Stimulated activated CD4-positive, alpha-beta T cell treated with anti-CD3 and anti-CD28 coated beads, TNF-alpha, amount 100 ng/mL, for 48 hours (primary cell): ENCODE measurements at places on chromosomes 7 and 10.

DNA sequence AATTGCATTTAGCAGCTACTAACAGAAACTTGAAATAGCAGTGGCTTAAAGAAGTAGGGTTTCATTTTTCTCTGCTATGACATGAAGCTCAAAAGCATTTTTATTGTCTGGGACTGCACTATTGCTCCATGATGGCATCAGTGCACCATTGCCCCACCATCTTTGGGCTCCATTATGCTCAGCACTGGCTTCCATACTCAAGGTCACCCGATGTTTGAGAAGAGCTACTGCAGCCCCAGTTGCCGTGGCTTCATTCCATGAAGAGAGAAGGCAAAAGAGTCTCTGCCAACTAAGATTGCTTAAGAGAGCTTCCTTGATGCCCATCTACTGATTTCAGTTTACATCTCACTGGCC lies 192.2 kb upstream of the LRGUK start:
- no peak for DNase-seq

DNA sequence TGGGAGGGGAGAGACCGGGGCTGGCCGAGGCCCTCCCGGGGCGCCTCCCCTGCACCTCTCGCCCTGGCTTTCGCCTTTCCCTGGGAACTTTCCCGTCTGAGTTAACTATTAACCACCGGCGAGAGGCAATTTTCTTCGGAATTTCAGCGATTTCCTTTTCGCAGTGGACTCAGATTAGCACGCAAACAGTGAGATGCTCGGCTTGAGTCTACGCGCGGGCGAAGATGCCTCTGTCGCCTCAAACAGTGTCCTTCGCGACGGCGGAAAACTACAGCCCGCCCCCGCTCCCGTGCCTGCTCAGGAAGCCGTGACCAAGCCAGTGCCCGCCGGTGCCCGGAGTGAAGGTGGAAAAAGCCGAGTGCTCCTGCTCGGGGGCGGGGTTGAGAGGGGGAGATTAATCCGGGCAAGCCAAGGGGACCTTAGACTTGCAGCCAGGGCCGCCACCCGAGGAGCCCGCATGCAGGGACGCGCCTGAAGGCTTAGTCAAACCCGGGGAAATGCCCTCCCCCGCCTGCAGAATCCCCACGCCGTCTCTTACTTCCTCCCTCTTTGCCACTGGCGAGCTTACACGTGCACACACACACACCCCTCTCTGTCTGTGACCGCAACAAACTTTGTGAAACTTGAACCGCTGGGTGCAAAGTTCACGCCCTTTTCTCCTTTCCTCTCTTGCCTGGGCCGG lies 14.5 kb upstream of the PAX2 start:
- no peak for DNase-seq

- DNase-seq, result no peak
Observed at GRCh38 chr7:42071372-42072261, 165.4 kb downstream of the GLI3 start.

DNA sequence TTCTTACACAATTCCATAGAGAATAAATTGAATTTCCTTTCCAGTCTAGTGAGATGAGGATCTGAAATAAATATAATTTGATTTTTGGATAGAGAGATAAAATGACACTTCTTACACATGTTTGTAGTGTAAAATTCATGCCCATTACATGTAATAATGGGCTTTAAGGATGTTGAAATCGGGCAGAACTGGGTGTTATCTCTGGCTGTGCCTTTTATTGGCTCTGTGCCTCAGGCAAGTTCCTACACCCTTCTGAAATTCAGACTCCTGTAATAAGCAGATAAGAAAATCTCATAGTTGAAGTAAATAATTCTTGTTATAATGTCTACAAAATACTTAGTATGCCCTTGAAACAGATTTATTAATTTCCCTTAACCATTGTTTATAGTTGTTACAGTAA lies 125.6 kb downstream of the SEMA3A start:
- no peak for DNase-seq

DNA sequence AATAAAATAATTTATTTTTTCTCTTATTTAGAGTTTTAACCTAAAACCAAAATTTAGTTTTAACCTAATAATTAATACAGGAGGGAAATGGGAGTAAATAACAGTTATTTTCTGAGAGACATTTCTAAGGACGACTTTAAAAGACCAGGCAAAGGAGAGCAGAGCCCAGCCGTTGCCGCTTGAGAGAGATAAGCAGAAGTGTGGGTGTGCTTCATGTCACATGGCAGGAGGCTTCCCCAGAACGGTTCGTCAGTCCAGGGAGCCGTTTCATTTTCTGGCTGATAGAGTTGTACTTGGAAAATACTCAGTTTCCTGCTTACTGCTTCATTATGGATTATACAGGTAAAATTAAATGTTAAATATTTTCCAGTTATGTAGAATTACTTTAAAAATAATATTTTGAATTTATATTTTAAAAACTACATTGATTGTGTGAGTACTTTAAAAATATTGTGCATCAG lies 61.4 kb downstream of the ST7 start:
- no peak for DNase-seq

DNA sequence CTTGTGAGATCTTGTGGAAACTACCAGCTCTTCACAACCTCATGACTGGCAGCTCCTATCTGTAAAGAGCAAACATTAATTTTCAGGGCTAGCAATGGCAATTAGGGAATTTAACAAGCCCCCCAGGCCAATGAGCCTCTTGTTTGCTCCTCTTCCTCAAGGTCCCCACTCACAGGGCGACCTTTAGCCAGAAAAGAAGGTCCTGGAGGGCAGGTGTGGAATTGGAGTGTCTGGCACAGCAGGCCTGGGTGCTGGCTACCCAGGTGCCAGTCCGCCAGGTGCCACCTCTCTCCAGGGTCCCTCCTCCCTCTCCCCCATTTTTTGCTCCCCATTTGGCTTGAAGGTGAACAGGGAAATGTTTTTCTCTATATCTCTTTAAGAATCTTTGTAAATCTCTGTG lies 1.9 kb upstream of the CEP55 start:
- DNase-seq, result no peak

- no peak for DNase-seq
Observed at GRCh38 chr7:12567015-12567414, 3.5 kb upstream of the SCIN start.

DNA sequence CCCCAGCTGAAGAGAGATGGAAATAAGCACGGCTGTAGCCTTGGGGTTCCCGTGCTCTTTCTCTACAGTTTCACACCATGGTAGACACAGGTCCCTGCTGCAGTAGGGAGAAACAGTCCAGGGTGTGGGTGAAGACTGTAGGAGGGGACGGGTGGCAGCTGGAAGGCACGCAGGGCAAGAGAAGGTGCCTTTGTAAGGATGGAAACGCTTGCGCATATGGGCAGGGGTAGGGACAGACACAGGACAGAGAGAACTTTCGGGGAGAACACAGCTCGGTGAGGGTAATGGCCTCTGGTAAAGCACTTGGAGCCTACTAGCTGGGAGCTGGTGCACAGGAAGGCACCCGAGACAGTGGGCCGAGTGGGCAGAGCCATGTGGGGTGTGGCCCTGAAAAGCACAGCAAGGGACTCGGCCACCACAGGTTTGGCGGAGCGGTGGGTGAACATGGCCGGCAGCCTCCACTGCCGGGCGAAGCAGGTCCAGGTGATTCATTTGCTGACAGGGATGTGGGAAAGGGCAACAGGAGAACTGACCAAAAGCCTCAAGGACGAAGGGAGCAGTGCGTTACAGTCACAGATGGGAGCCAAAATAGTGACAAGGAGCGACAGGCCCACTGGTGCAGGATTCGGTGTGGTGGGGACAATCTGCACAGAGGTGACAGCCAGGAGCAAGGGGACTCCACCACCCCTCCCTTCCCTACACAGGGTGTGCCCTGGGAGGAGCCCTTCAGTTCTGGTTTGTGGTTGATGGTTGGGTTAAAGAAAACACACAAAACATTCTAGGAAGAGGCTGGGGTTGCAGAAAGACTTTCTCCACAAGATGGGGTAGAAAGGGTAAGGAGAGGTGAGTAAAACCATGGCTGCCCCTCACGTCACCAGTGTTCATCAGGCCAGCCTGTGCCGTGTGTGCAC lies 97.1 kb downstream of the VOPP1 start:
- DNase-seq, result no peak

DNA sequence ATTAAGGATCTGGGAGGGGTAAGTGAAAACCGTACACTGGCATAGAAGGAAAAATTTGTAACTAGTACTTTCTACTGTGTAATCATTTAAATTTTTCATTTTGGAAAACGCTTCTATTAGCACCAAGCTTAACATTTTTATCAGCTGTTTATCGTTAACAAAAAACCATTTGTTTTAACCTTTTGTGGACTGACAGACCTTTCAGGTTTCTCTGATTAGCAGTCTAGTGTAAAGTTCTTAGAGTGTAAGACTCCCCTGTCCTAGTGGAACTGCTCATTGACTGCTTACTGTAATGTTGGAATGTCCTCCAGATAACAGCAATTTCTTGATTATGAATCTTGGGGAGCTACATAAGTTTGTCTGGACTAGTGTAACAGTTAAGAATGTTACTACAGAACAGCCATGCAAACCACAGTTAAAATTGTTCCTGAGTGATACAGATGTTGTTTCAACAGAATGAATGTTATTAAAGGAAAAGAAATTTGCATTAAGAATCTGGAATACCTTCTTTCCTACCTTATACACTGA lies 2.0 kb downstream of the DBF4 start:
- no peak for DNase-seq

DNA sequence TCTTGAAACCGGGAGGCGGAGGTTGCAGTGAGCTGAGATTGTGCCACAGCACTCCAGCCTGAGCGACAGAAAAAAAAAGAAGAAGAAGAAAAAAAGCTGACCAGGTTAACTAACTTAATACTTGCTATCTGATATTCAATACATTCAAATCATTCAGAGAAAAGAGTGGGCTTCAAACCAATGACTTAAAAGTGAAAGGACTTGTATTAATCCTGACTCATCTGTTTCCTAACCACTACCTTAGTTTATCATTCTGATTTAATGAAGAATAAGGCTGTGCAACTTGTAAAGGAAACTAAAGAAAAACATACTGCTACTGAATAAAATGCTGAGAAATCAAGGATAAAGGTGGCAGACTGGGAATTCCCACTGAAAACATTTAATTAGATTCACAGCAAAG lies 128.4 kb downstream of the NRBF2 start:
- no peak for DNase-seq

- no peak for DNase-seq
Observed at GRCh38 chr7:123096976-123097375, 101.5 kb upstream of the TAS2R16 start.

DNA sequence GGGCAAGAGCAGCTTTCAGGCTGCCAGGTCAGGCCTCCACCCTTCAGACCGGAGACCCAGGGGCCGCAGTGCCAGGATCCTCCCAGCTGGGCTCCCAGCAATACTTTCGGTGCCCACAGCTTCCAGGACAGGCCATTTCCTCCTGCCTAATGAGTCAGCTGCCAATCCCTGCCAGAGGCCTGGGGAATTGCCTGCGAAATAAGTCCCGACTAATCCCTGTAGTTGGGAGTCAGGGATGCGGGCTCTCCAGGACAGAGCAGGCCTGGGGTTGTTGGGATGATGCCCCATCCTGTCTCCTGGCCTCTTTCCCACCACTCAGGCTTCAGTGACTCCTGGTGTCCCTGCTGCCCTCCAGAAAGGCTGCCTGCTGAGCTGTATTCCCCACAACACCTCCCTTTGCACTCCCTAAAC lies 143.5 kb upstream of the UNC5B start:
- DNase-seq, result no peak

- no peak for DNase-seq
Observed at GRCh38 chr10:129594811-129595210, 127.8 kb downstream of the MGMT start.

DNA sequence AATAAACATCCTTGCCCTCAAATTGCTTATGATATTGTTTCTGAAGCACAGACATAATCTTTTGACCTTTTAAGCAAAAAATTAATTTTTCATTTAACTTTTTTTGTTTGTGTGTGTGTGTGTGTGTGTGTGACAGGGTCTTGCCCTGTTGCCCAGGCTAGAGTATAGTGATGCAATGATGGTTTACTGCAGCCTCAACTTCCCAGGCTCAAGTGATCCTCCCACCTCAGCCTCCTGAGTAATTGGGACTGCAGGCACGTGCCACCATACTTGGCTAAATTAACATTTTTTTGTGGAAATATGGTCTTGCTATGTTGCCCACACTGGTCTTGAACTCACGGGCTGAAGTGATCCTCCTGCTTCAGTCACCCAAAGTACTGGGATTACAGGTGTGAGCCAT lies 68.9 kb downstream of the BMPR1A start:
- DNase-seq, result no peak

DNA sequence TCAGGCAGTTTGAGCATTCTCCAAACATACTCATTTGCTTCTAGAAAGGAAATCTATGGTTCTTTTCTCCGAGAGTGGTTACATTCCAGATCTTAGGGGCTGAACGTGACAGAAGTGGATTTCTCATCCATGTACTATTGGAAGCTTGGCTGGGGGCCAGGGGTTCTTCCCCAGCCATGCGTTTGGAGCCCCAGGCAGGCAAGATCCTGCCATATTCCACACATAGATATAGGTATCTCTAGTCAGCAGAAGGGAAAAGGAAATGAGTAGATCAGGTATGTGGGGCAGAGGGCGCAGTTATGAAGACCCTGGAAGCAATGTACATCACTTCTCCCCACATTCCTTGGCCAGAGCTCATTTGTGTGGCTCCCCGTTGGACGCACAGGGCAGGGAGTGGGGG lies 299.8 kb downstream of the CCDC3 start:
- DNase-seq, result no peak

GRCh38 chr10:106519376-106520030 lies 645.0 kb downstream of the SORCS1 start:
- no peak for DNase-seq

- peak; percentile 14 for DNase-seq
Observed at GRCh38 chr7:134865001-134865845, 85.8 kb downstream of the CALD1 start.

DNA sequence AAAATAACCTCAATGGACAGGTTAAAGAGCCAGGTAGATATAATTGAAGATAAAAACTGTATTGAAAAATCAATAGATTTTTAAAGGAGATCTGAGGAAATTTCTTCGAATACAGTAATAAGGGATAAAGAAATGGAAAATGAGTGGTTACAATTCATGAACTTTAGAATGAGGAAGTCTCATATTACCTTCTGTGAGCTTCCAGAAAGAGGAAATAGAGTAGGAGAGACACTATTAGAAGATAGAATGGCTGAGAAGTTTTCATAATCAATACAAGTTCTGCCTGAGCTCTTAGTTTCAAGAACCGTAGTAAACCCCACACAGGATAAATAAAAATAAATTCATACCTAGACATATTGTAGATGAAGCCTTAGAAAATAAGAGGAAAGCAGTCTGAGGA lies 11.5 kb downstream of the SDK1 start:
- DNase-seq, result no peak

- DNase-seq, result no peak
Observed at GRCh38 chr7:136925556-136925955, 57.1 kb downstream of the CHRM2 start.
